ENCODE measurements at places on chromosomes 16 and 17. TPM values are rescaled to one million over a fixed set of nuclear protein-coding genes. Genes with fewer than 3 reads are reported as not detected.

DNA sequence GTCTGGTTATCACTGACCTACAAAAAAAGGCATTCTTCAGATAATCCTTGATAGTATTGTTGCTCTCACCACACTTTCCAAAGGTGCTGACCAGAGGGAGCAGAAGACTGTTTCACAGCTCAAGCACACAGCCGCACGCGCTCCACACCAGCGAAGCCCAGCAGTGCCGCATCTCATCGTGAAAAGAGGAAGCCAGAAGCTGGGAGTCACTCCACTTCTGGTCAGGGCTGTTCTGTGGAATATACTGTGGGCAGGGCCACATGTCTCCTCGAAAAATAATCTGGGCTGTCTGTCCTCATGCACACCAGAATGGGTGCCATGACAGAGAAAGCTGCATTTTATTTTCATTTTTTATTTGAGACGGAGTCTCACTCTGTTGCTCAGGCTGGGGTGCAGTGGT, 7.3 kb upstream of the PRSS36 start:
- no peak for DNase-seq

GRCh38 chr16:86593913-86594620, 15.7 kb downstream of the FOXL1 start:
- DNase-seq = no peak

The KLHL10 gene
- 0.41 TPM for total RNA-seq

DNA sequence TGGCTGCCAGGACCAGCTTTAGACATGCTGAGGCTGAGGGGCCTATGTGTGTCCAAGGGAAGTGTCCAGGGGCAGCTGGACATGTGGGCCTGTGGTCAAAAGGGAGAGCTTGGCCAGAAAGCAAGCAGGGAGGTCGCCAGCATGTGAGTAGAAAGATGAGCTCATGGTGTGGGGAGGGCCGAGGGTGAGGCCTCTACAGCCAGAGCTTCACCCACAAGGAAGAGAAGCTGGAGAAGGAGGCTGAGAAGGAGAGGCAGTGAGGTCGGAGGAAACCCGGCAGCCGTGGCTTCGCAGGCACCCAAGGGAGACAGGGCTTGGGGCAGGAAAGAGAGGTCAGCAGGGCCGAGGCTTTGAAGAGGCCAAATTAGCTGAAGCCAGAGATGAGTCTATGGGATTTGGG, 4.0 kb upstream of the HSD11B2 start:
- DNase-seq = no peak

- no peak for DNase-seq
These were observed 265.5 kb downstream of the KCNJ2 start for GRCh38 chr17:70434536-70435490.
